Activated T-cell treated with anti-CD3 and anti-CD28 coated beads for 4 hours (primary cell): ENCODE measurements at places on chromosomes 4 and X.

- DNase-seq = no peak
Observed at GRCh38 chr4:24573582-24573981, 10.8 kb downstream of the DHX15 start.

DNA sequence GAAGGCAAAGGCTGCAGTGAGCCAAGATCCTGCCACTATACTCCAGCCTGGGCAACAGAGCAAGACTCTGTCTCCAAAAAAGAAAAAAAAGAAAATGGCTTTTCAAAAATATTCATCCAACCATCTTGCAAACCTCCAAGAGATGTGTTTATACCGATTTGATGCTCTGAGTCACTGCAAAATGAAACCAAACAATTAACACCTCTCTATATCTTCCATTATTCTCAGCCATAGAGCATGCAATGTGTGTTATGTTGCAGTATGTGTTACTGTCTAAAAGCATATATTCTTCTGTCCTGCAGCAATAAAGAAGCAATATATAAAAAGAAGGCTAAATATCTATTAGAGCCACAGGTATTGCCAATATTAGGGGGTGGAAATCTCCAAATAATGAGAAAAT, 51.4 kb downstream of the ARAP2 start:
- DNase-seq = no peak

GRCh38 chr4:172760512-172760911, 408.1 kb upstream of the GALNT7 start:
- no peak for DNase-seq

- DNase-seq = no peak
Observed at GRCh38 chrX:21705225-21705624, 47.1 kb upstream of the KLHL34 start.

GRCh38 chr4:94446386-94446785, 5.4 kb upstream of the PDLIM5 start:
- no peak for DNase-seq

DNA sequence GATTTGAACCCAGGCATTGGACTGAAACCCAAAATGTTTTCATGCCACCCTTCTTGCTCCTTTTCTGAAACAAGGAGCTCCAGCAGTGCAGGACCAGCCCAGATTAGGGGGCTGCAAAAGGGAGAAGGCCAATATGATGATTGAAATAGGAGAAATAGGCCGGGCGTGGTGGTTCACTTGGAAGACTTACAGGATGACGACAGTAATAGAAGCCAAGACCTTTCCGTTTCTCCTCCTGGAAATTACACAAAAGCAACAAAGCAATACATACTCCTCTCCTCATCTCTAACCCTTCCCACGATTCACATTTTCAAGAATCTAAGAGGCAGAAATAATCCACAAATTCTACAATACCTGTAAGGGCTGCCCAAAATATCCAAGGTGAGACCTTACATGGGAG, 90.8 kb downstream of the ANAPC4 start:
- no peak for DNase-seq

DNA sequence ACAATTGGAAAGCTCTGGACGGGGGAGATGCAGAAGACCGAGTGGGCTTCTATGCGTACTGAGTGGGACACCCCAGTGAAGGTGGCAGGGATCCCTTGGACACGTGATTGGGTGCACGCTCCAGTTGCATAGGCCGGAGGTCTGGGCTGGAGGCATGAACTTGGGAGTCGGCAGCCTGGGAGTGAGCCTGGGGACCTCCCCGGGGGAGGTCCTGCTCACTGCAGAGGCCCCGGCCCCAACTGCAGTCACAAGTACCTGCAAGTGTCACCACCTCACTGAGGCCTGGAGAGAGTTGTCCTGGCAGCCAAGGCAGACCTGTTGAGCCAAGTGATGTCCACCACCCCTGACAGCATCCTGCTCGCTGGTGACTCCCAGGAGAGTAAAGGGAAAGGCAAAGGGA, 49.3 kb upstream of the HMX1 start:
- DNase-seq = no peak

- DNase-seq = no peak
Observed at GRCh38 chrX:36443007-36443406, 523.5 kb downstream of the CFAP47 start.

DNA sequence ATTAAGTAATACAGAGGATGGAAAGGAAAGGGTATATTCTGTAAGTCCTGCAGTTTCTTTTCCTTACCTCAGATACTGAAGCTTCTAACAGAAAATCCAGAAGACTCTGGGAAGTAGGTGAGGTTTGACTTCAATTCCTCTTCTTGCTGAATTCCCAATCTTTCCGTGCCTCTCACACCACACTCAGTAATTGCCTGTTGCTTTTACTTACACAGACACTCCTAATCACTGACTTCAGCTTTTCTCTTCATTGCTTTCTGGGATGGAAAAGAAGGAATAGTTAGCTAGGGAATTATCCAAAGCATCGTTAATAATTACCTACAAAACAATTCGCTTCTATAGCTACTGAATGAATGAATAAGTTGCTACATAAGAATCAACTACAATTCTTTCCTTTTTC, 163.6 kb downstream of the FBXO8 start:
- no peak for DNase-seq

DNA sequence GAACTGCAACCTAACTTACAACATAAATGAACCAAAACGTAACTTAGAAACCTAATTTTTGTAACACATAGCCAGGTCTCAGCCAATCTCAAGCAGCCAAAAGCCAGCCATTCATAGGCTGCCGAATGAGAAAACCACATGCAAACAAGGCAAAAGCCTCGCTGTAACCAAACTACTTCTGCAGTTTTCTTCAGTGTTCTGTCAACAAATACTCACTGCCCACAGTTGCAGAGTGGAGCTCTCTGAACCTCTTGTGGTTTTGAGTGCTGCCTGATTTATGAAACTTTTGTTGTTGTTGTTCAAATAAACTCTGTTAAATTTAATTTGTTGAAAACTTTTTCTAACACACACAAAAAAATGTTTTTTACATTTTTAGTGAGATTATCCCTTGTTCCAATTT, 251.2 kb downstream of the PAPSS1 start:
- DNase-seq = no peak

GRCh38 chr4:168432419-168433146, 47.7 kb downstream of the DDX60L start:
- DNase-seq = no peak

DNA sequence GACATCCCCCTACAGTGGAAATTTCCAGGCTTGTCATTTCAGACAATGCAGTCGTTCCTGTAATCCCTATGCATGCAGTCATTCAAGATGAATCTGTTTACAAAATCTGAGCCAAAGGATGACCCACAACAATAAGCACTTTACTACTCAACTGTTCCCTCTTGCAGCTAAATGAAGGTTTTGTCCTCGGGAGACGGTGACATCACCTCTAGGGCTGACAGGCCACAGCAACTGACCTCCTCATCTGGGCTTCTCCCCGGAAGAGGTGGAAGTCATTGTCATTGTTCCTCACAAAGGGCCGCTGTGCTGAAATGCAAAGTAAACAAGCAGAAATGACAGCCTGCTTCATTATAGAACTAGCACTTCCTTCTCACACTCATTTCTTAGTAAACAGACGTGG, 29.2 kb downstream of the CLRN2 start:
- no peak for DNase-seq

DNA sequence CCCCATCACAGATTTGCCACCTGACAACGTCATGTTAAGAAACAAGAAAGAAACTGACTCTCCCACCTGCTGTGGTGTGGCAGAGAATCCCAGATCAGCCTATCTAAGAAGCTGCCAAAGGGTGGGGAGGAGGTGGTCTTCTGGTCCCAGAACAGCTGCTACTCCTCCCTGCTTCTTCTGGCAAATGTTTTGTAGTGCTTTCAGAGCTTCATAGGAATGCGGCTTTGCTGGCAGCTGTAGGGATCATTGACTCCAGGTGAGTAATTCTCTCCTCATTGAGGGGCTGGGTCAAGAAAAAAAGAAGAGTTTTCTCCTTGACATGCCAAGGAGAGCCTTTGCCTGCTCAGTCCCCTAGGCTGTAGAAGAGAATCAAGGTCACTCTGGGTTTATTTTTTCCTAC, 23.3 kb downstream of the NRK start:
- no peak for DNase-seq

- no peak for DNase-seq
Observed at GRCh38 chr4:78604988-78605387, 53.4 kb downstream of the ANXA3 start.

DNA sequence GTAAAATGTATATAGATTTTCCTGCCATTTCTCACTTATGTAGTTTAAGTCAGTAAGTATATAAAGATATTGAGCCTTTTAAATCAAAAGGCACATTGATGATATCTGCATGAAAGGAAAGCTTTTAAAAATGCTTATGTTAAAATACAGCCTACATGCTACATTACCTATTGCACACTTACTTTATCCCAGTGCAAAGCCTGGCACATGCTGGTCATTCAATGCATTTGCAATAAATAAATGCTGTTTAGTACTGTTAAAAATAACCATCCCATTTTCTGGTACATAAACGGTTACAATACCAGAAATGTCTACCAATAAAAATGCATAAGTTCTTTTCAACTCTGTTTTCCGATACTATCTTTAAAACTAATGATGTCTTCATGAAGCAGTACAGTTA, 22.1 kb upstream of the SPATA4 start:
- no peak for DNase-seq

GRCh38 chrX:43510209-43510608, 145.9 kb upstream of the MAOA start:
- DNase-seq = no peak

DNA sequence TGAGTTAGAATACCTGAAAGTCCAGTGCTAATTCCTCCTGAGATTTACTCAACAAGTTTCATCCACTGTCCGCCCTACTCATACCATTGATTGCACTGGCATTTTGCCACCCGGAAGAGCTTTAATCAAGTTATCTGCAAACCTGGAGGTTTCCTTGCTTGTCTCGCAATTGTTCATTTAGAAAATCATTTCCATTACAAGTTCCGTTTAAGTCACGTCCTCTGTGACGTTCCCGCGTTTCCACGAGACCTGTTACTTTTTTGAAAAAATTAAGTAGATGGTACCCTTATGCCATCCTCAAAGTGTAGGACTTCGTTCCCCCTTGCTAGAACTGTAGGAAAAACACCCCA, 761 bp upstream of the FRYL start:
- peak; percentile 19 for DNase-seq

DNA sequence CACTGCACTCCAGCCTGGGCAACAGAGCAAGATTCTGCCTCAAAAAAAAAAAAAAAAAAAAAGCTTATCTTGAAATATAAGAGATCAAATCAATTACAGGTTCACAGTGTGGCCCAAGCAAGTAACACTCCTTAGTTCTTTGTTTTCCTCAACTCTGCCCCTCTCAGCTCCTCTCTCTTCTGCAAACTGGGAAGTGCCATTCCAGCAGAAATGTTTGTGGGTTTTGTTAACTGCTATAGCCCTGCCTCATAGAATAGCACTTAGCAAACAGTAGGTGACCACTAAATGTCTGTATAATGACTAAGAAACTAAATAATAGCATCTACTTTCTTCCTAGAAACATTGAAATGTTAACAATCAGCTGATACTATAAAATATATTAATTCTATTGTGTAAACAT, 160.0 kb upstream of the NAP1L5 start:
- no peak for DNase-seq

GRCh38 chrX:81201671-81202455, at the start of the genes HMGN5 and SH3BGRL:
Gene HMGN5 (minus strand): TSS chrX:81201913. CDS start chrX:81121549, 80,364 bp downstream.
Gene SH3BGRL (plus strand): TSS chrX:81202102. CDS start chrX:81202201, 99 bp downstream.
- peak; percentile 45 for DNase-seq

- DNase-seq = no peak
Observed at GRCh38 chr4:134201216-134202161, at the start of gene PABPC4L. Gene PABPC4L (minus strand): TSS chr4:134201789. CDS start chr4:134201019, 770 bp downstream.

GRCh38 chr4:24657768-24658617, 73.6 kb upstream of the DHX15 start:
- no peak for DNase-seq
